ENCODE measurements at places on chromosomes 3 and 15.

DNA sequence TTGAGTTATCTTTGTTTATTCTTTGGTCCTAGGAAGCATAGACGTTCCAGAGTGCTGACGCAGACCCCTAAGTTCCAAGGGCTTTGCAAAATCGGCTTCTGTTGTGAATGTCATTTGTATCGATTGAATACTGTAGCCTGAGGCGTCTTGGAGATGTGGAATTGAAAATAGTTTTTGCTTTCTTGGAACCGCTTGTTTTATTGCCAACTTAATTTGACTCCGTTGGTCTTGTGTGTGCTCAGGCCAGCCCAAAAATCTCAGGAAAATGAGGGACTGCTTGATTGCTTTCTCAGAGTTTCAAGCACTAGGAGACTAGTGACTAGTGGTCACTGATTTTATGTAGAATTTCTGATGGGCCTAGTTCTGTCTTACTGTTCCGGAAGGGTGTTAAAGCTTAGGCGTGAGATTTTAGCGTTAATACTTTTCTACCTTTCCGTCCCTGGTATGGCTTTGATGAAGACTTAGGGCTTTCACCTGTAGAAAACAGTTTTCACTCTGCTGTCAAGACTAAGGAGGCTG is 263 bp upstream of the UTS2B start:
- no peak for DNase-seq

- DNase-seq = no peak
Observed at GRCh38 chr3:179589143-179589542, 15.3 kb downstream of the MRPL47 start.

DNA sequence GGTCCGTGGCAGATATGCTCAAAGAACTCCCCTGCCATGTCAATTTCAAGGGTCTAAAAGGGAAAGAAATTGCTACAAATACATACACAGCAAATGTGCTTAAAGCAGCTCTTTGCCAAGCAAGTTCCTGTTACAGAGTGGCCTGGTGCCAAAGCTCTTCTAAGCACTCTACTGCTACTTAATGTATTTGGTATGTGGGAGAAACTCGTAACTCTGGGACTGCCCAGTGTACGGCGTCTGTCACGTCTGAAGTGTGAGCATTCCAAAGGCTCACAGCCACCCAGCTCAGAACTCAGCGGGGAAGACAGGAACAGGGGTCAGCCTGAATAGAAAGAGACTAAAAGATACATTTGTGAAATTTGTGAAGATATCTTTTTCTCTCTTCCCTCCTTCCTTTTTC is 54.6 kb downstream of the RBMS3 start:
- DNase-seq = no peak

DNA sequence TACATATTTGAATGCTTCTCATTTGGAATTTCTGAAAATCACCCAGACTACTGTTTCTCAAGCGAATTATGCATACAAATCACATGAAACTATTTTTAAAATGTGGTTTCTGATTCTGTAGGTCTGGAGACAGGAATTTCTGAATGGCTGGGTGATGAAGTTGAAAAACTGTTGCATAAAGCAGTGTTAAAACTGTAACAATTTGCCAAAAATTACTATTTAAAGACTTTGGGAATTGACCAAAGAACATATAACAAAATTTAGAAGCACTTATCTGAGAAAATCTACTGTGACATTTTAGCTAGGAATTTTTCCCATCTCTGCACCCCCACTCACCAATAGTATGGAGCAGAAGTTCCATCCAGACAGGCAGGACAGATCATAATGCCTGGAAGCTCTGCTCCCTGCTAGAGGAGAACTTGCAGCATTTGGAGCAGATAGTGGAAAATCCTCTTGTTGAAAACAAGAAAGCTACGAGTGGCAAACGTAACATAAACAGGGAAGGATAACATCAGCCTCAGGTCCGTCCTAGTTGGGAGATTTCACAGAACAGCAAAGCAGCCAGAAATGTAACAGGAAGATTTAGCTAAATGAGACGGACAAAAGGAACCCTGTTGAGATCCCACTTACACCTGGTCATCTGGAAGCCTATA is 132.3 kb upstream of the MCTP2 start:
- DNase-seq = no peak

DNA sequence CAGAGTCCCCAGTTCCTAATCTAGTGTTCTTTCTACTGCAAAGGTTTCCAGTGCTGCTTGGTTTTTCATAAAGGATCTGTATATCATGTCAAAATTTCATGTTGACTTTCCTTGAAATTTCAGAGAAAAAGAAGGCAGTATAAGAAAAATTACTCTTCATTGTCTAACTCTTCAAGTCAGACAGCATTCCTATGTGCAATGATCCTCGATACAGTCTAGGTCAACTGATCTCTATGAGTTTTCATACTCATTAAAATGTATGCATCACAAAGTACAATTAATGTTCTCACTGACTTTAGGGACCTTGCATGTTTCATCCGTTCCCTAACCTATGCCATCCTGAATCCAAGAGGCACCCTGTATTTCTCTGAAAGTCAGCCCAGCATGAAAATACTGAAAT is 317.3 kb downstream of the ZBTB20 start:
- DNase-seq = no peak

DNA sequence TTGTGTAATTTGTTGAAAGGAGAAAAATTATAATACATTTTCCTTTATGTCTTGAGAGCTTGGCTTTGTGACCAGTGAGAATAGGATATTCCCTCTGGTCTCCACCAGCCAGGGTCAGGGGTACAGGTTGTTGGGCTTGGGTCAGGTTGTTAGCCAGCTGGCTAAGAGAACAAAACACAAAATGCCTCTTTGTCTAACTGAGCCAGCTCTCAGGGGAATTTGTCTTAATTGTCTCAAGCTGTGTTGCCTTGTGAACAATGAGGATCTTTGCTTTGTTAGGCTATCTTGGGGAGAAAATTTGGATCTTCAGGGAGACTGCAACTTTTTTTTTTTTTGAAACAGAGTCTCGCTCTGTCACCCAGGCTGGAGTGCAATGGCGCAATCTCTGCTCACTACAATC is 17.7 kb upstream of the GK5 start:
- no peak for DNase-seq

DNA sequence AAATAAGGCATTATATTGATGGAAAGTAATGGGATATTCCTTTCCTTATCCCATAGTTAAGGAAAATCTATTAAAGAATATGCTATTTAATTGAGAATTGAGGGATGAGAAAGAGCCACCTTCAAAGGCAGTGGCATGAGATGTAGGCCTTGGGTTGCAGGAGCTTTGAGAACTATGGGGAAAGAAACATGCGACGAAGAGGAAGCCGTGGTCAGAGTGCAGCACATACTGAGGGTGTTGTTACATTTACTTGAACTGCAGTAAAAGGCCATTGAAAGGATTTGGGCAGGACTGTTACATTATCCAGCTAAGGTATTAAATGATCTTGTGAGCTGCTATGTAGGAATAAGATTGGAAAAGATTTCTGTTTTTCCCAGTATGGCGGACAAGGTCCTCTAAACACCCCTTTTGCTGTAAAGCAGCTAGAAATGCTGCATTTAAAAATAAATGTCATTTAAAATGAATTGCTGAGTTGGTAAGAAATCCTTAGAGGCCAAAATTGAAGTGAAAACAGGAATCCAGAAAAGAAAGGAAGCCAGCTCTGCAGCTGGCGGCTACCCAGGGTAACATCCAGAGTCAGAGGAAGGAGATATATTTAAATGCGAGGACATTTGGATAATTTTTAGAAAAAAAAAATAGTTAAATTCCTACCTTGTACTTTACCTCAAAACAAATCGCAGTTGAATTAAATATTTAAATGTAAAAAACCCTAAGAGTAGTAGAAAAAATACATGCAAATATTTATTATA is 61.7 kb downstream of the IL1RAP start:
- no peak for DNase-seq

- DNase-seq = no peak
Observed at GRCh38 chr3:30443756-30444673, 162.4 kb upstream of the TGFBR2 start.

GRCh38 chr3:157134620-157135191 is 25.2 kb downstream of the CCNL1 start:
- no peak for DNase-seq

- no peak for DNase-seq
Observed at GRCh38 chr15:68203486-68203885, 1.6 kb downstream of the CALML4 start.

DNA sequence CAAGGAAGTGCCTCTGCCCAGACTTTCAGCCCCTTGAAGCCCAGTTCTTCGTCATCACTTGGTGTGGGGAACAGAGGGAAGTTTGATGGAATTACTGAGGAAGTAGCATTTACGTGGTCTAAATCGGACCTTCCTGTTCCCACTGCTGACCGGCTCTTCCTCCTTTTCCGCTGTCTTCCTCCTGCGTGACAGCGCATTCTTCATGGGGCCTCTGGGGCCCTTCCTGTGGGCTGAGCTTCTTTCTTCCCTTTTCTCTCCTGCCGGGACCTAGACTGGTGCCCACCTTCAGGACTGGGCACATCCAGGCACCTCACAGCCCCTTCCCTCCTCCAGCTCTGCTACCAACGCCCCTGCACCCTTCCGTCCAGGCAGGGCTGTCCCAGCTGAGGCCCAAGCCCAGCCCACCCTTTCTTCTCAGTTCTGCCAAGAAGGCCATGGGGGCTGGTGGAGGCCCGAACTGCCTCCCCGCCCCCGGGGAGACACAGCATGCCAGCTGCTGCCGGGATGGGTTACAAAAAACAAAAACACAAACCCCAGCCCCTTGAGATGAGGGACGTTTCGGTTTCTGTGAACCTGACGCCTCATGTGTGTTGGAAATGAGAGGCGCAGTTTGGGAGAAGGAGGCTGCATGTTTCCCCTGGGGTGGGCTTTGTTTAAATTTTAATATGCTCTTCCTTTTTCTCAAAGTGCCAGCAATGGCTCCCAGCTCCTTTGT is 19.1 kb downstream of the ZNF710 start:
- no peak for DNase-seq

- no peak for DNase-seq
Observed at GRCh38 chr15:82570721-82571508, 30.7 kb upstream of the RPS17 start.

DNA sequence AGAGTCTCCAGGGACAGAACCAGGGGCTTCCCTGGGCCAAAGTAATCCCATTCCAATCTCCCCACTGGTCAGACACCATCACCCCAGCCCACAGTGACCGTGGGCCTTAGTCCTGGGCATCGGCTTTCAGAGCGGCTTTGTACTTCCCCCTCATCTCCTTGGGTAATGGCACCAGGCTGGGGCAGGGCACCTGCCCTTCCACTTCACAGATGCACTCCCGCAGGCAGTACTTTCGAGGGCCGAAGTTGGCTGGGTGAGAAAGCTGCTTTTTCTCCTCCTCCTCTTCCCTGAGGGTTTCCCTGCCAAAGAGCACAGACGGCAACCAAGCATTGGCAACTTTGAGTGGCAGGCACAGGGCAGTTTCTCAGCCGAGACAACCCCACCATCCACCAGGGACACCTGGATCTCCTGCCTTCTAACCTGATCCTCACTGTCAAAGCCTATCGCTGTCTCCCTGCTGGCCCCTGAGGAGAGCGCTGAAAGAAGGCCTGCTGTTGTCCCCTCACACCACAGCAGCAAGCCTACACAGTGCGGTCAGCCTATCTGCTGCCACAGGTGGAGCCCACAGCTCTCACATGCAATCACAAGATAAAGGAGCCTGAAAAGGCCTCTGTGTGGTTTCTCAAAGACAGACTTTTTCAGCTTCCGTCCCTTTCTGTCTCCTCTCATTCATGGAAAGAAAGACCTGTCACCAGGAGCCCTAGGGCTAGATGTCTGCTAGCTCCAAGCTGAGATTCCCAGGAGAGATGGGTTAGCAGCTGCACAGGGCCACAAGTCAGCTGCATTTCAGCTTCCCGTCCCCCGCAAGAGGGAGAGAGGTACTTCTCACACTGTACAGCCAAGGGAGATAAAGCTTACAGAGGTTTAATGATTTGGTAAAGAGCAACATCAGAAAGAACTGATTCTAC is 12.5 kb downstream of the MRPS25 start:
- DNase-seq = no peak

DNA sequence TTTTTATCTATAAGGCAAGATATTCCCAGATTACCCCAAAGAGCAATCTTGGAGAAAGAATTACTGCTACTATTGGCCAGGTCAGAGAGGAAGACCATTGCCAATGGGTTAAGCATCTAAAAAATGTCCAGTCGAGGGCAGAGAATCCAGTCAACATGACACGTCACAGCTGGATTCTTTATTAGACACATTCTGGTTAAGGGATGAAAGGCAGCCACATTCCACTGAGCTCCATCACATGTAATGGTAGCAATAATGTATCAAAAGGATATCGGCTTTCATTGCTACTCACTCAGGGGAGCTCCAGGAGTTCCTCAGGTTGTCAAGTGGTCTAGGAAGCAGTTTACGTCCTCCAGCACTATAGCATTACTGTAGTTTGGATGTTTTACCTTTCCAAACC is 421.1 kb downstream of the PLOD2 start:
- DNase-seq = no peak

DNA sequence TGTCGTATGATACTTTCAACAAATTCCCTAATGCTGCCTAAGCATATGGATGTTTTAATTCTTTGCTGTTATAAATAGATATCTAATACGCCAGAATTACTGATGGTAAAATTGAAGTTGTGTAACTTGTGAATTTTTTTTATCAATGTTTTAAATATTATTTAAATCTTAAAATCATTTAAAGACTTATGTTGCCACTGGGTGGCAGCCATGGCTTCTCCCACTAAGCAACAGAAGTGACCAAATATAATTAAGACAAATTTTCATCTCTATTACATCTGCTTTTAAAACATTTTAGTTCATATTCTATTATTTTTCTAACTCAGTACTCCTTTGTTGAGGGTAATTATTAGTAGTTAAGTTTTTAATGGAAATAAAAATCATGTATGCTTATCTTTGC is 8.1 kb upstream of the IL20RB start:
- DNase-seq = no peak

DNA sequence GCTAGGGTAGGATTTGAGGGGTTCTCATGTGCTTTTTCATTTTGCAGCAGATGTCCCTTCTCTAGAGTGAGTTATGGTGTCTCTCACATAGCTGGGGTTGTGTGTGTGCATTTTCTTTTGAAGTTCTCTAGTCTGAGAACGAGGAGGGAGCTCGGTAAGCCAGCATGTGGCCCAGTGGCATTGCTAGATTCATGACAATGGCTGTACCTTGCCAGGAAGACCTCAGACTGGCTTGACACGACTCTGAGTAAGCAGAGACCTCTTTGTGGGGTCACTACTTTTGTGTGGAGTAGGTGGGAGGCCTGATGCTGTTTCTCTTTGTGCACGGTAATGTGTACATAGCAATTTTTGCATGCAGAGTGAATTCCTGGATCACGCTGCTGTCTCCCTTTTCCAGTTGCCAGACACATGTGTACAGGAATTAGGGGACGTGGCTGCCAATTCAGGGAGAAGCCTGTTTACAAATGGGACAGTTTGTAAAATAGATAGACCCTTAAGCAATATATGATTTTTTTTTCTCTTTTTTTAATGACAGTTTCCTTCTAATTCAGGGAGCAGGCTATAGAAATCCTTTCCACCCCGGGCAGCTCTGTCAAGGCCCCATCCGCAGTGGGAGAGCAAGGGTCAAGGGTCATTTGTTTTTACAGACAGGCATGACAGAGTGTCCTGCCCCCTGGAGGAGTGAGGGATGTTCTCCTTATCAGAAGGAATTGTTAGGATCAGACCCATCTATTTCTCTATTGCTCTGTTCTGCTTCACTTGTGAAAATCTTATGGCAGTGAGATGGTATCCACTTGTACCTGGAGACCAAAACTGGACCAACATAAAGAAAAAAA is 4.6 kb downstream of the CACNA1D start:
- DNase-seq = no peak

GRCh38 chr15:58240191-58240932 is 102.2 kb downstream of the AQP9 start:
- DNase-seq = no peak

- DNase-seq = no peak
Observed at GRCh38 chr3:78761126-78761525, 1006.7 kb downstream of the ROBO1 start.
